ENCODE measurements at places on chromosomes 6 and 20.
A peak's percentile ranks its signal among the peaks of the same experiment; 100 is the strongest.

DNA sequence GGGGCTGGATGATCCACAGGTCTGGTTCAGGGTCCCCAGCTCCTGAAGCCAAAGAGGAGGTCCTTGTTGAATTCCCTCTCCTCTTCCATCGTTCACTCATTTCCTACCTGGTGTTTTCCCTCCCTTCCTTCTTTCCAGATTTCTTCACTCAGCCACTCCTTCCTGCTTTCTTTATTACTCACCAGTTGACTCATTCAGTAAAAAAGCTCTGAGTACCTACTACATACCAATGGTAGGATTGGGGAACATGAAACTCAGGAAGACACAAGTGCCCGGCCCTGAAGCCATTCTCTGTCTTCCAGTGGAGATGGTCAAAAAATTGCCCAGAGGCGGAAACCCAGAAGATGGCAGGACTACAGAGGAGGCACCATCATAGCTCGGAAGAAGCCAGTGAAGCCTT, 11.9 kb upstream of the NSFL1C start:
- no peak for DNase-seq

- DNase-seq, result peak; percentile 17
These were observed 86.5 kb downstream of the LYRM4 start for GRCh38 chr6:5174244-5174643.

DNA sequence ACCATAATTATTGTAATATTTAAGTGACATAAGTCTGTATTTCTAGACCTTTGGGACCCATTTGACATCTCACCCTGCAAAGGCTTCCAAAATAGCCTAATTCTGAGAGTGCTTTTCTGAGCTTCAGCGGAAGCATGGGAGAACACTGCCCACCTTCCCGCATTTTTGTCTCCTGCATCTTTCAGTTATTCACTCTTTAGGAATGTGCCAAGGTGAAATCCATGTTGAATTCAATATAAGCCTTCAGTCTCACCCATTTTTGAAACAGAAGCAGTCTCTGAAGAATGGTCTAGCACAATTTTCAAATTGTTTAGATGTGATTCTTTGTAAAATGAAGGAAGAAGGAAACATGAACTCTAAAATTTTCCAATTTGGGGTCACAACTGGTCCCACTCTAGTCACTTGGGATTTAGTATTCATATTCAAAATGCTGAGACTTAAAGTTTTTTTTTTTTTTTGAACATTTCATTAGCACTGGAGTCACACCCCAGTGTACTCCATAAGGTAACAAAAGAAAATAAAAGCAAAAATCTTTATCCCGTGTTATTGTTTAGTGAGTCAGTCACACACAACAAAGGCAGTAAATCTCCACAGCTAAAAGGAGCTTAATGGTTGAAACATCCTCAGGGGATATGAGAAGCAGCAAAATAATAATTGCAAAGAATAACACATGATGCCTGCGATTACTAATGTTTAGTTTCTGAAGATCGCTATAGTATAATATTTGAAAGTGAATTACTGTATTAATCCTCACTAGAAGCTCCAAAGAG, 479.9 kb upstream of the BTBD3 start:
- no peak for DNase-seq

DNA sequence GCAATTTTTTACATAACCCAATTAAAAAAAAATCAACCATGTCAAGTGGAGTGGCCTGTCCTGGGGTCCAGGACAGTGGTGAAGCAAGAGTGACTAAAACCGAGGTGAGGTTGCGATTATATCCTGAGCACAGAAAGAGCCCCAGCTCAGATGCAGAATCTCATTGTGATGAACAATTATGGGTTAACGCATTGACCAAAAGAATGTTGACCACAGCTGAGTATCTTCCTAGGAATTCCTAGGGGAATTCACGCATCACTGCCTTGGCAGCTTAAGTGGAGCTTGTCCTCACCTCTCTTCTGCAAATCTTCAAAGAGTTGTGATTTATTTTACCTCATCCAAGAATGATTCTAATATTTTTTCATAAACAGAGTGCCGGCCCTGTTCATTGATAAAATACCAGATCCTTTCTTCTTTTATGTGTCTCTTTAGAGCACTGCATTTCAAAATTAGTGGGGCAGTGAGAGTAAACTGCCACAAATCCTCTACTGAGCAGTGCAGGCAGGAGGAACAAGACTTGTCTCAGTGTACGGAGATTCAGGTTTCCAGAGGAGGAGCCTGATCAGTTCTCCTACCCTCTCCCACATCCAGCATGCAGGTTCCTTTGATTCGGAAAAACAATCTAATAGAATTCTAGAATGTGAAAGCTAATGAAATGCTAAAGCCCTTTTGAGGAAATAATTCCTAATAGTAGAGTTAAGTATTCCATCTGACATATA, 60.1 kb upstream of the ZNF184 start:
- no peak for DNase-seq

GRCh38 chr6:73989428-73989827, 293.4 kb downstream of the CD109 start:
- DNase-seq, result no peak

DNA sequence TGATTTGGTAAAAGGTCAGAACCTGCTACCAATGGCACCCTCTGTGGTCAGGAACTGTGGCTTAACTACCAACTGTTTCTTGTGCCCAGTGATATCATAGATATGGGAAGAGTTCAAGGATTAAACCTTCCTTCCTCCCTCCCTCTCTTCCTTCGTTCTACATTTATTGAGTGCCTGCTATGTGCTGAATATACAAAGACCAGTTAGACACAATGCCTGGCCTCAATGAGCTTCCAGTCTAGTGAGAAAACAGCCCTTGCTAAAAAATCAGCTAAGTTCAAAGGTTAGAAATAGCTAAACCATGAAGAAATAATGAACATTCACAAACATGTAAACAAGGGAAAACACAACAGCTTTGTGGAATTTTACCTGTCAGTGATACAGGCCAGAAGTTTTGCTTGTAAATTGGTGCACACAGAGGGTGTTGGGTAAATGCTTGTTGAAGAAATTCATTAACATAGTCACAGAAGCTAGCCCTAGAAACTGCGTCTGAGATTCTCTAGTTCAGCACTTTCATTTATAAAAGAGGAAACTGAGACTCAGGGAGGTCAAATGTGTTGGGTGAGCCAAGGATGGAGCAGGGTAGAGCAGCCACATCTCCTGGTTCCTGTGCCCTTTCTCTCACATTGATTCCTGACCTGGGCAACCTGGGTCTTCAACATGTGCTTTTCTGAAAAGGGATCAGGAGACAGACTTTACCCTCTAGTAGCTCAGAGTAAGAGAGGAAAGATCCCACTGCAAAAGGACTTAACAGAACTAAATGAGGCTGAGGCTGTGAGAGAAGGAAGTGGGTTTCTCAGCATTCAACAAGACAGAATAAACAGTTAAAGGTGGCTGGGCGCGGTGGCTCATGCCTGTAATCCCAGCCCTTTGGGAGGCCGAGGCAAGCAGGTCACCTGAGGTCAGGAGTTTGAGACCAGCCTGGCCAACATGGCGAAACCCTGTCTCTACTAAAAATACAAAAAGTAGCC, 14.4 kb upstream of the FOXO3 start:
- no peak for DNase-seq

- DNase-seq, result no peak
These were observed 26.7 kb upstream of the TTPAL start for GRCh38 chr20:44448753-44449546.

DNA sequence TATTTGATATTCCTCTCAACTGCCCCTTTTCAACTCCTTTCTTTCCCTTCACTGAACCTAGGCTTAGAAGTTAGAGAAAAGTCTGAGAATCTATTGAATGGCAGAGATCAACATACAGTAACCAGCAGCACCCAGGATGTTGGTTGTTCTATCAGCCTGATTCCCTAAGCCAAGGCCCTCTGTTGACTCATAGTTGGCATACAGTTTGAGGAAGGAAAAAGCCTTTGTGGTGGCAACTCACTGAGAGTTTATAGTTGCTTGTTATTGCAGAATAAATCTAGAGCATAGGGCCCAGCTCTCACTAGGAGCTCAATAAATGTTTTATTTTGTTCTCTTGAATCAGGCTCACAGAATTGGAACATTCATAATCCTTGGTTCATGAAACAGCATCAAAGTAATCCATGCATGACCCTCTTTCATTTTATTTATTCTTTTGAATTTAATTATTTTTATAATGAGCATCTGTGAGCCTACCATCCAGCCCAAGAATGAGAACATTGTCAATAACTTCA, 119.1 kb upstream of the ADGRF1 start:
- no peak for DNase-seq

DNA sequence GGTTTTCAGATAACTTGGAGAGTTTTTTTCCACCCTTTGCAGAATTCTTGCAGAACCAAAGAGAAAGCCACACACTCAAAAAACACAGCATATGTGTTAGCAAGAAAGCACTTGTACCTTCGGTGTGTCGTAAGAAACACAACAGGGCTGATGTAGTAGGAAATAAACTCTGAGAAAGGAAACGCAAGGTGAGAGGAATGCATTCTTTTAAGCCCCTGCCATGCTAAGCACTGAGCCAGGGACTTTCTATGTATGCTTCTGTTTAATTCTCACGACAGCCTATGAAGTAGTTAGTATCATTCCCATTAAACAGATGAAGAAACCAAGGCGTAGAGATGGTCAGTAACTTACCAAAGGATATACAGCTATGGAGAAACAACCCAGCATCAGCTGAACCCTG, 23.1 kb downstream of the NEDD9 start:
- no peak for DNase-seq

DNA sequence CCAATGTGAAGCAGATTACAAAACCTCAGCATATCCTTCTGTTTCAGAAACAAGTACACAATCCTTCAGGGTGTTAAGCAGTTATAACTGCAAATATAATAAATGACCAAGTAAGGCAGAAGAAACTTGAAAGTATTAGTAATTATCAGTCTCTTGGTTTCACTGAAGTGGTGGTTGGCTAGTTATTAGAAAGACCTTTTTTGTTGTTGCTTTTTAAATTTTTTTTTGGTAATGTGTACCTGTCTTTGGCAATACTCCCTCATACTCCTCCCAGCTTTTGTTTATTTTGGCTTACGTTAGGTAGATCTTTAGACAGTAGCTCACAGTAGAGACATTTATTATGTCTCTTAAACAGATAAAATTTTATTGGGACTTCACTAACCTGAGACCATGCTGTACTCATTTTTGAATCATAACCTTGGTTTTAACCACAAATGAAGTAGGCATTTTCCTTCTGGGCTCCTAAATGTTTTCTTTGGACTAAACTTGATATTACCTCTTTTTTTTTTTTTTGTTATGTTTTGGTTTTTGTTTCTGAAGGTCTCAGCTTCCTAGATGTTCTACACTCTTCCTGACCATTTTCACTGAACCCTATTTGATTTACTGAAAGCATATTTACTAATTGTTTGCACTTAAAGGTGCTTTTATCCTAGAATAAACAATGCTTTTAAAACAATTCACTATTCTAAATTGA, 6.4 kb downstream of the CD2AP start:
- no peak for DNase-seq

DNA sequence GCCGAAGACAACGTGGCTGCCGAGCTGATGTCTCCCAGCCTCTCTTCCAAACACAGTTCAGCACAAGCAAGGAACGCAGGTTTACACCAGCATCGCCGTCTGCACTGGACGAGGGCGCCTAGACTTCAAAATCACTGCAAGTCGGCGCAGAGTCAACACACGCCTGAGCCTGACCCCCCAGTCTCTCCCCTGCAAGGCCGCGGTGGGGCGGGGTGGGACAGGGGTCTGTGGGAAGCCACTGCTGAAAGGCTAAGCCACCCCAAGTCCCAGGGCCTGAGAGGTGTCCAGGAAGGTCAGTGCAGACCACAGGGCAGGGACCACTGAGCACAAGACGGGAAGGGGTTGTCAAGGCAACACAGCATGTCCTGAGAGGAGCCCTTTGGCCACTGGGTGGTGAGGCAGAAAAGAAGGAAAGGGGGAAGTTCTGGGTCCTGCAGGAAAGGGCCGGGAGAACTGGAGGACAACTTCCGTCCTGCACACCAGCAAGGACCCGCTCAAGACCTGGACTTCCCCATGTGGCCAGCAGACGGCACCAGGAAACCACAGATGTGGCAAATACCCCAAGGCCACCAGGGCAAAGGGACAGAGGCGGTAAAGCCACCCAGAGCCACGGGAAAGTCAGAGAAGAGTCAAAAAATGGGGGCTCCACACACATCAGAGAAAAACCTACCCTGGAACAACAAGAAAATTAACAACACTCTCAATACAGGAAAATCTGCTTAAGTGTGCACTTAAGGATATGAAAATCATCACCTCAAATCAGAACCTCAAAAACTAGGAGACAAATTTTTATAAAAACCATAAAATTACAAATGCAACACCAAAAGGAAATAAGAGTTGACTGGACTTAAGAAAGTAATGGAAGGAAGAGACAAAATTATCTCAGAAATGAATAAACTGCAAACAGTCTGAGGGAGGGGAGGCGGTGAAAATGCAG, 84.8 kb downstream of the TAF4 start:
- no peak for DNase-seq

- DNase-seq, result no peak
These were observed 81.6 kb upstream of the PREP start for GRCh38 chr6:105484238-105485161.

- DNase-seq, result no peak
These were observed 33.9 kb downstream of the HLA-A start for GRCh38 chr6:29976253-29976587.

GRCh38 chr6:24929242-24929641, 6.5 kb downstream of the RIPOR2 start:
- no peak for DNase-seq

- DNase-seq, result peak; percentile 45
These were observed 29.7 kb downstream of the RREB1 start for GRCh38 chr6:7137335-7138045.

GRCh38 chr20:47727170-47727880, 58.0 kb downstream of the SULF2 start:
- peak; percentile 28 for DNase-seq

DNA sequence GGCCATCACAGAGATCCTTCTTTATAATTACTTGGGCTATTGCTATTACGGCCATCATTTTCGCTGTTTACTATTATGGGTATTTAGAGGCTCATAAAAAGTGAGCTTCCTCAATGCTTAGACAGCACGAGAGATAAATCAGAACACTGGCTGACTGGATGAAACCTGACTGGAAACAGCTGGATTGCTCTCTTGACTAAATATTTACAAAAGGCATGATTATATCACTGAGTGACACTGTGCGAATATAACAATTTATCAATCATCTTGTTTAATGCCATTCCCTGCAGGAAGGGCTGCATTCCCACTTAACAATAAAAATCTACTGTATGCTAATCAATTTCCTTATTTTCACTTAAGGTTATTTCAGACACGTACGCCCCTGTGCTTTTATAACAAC, 260.1 kb upstream of the ARID1B start:
- DNase-seq, result no peak

DNA sequence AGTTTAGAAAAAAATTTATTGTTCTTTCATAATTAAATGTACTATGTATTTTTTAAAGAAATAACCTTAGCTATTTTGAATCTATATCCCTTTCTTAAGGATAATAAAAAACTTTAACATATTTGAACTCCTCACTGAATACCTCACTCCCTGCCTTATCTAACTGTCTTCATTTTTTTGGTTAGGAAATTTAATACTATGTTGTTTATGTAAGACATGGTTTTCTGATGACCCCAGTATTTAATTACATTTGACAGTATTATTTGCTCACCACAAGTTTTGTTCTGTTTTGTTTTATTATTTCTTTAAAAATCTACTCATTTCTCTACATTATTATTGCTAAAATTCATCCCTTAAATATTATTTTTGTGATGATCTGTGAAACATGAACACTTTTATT, 394.4 kb upstream of the ADGRB3 start:
- DNase-seq, result no peak

GRCh38 chr20:5270603-5271002, 46.2 kb downstream of the PROKR2 start:
- no peak for DNase-seq

GRCh38 chr20:36313926-36314325, 7.8 kb downstream of the DLGAP4 start:
- no peak for DNase-seq

Data from stimulated activated CD8-positive, alpha-beta memory T cell treated with anti-CD3 and anti-CD28 coated beads, Interleukin-12 subunit alpha, Interleukin-12 subunit beta, amount 100 ng/mL, for 1 hour (primary cell).